ENCODE measurements at places on chromosomes 16 and 17.

DNA sequence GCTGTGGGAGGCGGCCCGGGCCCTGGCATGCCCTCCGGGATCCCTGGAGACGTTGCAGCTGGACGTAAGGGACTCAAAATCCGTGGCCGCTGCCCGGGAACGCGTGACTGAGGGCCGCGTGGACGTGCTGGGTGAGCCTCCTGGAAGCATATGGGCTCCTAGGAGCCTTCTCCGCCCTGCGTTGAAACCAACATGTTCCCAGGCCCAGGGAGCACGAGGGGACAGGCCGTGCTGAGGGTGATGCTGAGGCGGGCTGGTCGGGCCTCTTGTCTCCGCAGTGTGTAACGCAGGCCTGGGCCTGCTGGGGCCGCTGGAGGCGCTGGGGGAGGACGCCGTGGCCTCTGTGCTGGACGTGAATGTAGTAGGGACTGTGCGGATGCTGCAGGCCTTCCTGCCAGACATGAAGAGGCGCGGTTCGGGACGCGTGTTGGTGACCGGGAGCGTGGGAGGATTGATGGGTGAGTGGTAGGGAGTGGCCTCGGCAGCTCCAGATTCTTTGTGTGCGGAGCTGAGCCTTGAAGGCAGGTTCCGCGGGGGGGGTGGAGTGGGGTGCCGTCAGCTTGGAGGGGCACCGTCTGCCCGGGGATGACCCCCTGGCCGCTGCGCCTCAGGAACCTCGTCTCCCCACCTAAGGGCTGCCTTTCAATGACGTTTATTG lies 567 bp downstream of the HSD17B1 start:
- peak; percentile 88 for DNase-seq

DNA sequence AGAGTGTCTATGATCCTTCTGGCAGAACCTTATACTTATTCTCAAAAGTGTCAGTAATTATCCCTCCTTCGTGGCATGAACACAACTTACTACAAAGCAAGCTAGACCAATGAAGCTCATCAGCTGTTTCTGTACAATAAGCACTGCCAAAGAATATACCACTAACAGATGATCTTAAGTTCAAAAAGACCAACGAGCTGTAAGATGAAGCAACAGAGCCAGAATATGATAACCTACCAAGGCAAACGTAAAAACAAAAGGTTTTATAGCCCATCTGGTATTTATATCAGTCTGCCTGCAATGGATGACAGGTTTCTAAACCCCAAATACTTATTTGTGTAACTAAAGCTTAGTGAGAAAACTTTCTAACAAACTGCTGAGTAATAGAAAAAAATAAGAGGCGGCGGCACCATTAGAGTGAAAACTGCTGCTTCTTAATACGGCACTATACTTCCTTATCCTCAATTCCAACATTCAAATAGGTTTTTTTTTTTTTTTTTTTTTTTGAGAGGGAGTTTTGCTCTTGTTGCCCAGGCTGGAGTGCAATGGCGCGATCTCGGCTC lies 22.1 kb downstream of the NME2 start:
- no peak for DNase-seq

- peak; percentile 85 for DNase-seq
Observed at GRCh38 chr17:56597495-56597990, 4.0 kb downstream of the NOG start.

DNA sequence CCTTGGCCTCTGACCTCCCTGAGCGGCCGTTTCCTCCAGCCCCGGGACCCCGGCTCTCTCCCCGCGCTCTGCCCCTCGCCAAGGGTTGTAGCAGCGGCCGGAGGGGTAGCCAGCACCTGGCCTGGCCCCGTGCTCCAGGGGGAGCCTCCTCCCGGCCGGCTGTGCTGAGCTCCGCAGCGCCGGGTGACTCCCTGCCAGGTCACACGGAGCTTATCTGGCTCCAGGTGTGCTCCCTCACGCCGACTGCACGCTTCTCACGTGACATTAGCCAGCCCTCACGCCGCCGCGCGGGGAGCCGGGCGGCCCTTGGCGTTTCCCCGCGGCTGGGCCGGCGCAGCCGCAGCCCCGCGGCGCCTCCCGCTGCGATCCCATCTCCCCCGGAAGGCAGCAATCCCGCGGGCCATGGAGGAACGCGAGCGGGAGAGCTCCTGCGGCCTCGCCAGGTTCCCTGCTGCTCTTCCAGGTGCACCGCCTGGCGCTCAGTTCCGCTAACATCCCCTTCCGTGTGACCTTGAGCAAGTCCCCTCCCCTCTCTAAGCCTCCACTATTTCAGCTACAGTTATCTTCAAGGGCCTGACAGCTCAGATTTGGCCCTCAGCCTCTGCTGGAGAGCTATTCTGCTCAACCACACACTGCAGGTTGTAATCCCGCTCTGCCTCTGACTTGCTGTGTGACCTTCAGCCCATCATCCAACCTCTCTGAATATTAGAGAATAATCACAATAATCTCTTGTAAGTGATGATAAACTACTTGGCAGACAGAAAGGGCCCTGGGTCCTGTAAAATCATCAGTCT lies 3.4 kb downstream of the MYO18A start:
- DNase-seq: peak; percentile 91

DNA sequence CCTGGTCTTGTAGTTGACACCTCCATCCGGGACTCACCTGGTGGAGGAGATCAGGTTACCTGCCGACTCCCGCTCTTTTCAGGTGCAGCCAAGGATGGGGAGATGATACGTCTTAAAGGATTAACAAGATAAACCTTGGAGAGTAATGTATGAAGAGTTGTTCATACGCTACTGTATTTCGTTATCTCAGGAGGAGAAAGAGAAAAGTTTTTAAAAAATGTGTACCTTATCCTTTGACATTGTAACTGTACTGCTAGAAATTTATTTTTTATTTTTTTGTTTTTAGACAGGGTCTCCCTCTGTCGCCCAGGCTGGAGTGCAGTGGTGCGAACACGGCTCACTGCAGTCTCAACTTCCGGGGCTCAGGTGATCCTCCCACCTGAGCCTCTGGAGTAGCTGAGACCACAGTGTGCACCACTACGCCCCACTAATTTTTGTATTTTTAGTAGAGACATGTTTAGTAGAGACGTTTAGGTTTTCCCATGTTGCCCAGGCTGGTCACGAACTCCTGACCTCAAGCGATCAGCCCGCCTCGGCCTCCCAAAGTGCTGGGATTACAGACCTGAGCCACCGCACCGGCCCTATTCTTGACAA lies 764 bp upstream of the SMURF2 start:
- no peak for DNase-seq
